Activated CD4-positive, alpha-beta T cell treated with anti-CD3 and anti-CD28 coated beads, Interleukin-2, Interleukin-4, amounts not matched to agents 100 ng/mL and 50 ng/mL, durations not matched to agents 16 hours and 8 hours (primary cell): ENCODE measurements at places on chromosomes 7 and 10.

- no peak for DNase-seq
These were observed 96.3 kb downstream of the CPED1 start for GRCh38 chr7:121084748-121085336.

DNA sequence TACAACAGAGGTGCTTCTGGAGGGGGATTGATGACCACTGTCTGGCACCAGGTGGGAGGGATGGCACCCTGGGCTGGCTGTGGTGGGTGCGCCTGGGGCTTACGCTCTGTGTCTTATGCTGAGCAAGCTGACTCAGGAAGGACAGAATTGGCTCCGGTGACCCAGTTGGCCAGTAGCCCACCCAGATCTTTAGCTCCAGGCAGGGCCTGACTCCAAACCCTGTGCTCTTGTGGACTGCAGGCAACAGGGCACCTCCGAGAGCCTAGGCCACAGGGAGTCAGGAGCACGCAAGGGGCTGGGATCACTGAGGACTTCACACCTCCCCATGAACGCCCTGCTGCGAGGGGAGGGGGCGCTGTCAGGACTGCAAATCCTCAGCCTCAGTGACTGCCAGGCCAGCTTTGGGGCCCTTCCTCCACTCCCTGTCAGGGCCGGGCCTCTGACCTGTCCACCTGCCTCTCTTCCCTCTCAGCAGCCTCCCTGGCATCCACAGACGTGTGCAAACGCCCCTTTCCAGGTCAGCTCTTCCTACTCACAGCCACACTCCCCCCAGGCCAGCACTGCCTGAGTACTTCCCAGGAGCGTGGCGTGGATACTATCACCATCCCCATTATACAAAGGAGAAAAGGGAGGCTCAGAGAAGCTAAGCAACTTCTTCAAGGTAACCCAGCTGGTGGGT is 118.7 kb downstream of the SLIT1 start:
- no peak for DNase-seq

GRCh38 chr10:96505150-96506136 is 8.3 kb downstream of the TLL2 start:
- DNase-seq: no peak

GRCh38 chr10:114718374-114718773 is 60.3 kb upstream of the ABLIM1 start:
- DNase-seq: no peak

- DNase-seq: no peak
These were observed 16.2 kb upstream of the BLNK start for GRCh38 chr10:96287392-96288105.
